ENCODE measurements at places on chromosomes 16 and 17. TPM values are rescaled to one million over a fixed set of nuclear protein-coding genes. Genes with fewer than 3 reads are reported as not detected.

DNA sequence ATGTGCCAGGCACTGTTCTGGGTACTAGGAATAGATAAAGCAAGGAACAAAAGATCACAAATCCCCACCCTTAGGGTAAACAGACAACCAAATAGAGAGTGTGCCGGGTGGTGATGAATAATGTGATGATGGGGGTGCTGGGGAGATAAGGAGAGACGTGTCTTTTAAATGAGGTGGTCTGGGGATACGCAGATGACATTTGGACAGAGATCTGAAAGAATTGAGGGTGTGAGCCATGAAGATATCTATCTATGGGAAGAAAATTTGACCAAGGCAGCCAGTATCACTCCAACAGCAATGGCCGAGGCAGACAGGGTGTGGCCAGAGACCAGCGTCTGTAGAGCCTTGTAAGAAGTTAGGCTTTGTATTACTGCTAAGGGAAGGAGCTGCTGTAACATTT is 165.3 kb downstream of the MRTFB start:
- no peak for DNase-seq

The CYB5B gene
- 32.0 TPM for total RNA-seq

- no peak for DNase-seq
Measured at GRCh38 chr17:42362245-42362961, 25.8 kb downstream of the STAT3 start.

The SLC22A31 gene
- not detected for total RNA-seq

The ARL5C gene
- total RNA-seq: not detected

The ZPBP2 gene
- total RNA-seq: not detected

- no peak for DNase-seq
Measured at GRCh38 chr16:12837291-12837690, 33.6 kb upstream of the CPPED1 start.

GRCh38 chr16:10619271-10619849 is 39.0 kb upstream of the EMP2 start:
- peak; percentile 38 for DNase-seq

DNA sequence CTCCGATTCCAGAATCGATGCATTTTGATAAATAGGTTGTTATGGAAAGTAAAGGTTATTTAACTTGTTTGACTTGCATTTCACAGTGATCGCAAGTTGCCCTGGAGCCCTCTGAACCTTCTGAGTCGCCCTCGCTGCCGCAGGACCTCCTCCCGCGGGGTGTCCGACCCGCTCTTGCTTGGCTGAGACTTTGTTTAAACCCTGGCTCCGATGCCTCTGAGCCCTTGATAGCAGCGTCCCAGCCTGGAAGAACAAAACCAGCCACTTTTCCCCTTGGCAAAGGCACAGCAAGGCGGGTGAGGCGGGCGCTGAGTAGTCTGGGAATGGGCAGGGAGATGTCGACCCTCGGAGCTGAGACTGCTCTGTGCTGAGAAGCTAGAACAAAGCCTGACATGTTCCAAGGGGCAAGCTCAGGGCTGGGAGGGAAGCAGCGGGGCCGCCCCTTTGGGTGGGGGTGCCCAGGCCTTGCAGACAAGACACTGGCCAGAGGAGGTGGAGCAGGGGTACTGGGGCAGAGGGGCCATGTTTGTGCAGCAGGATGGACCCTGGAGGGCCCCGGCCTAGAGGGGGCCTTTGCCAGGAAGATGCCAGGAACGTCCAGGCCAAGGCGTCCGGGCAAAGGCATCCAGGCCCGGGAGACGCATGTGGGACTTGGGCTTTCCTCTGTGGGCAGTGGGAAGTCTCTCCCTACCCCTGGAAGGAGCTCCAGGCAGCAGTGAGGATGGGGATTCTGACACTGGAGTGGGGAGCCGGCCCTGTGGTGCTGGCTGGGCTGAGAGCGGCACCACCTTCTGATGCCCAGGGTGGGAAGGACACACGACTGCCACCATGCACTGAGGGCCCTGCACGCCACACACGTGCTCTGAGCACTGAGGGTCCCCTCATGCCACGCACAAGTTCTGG is 30.3 kb upstream of the CDH15 start:
- no peak for DNase-seq

GRCh38 chr16:49928176-49929041 is 72.5 kb upstream of the ZNF423 start:
- no peak for DNase-seq

GRCh38 chr17:17979778-17980177 is 7.1 kb downstream of the DRC3 start:
- no peak for DNase-seq

GRCh38 chr16:62565706-62566105 is 529.5 kb upstream of the CDH8 start:
- no peak for DNase-seq

DNA sequence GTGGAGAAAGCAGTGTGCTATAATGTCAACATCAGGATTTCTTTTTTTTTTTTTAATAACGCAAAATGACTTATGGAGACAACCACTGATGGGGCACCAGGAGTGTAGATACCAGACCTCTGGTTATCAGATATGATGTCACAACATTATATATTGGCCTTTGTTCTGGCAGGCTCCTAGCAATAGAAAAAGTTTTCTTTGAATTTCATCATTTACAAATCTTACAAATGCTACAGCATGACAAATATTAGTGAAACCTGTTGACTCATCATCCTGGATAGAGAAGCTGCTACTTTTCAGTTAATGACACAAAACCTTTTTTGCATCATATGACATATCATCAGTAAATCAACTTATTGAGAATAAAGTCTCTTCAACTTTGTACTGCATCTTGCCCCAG is 6.1 kb downstream of the THUMPD1 start:
- no peak for DNase-seq

DNA sequence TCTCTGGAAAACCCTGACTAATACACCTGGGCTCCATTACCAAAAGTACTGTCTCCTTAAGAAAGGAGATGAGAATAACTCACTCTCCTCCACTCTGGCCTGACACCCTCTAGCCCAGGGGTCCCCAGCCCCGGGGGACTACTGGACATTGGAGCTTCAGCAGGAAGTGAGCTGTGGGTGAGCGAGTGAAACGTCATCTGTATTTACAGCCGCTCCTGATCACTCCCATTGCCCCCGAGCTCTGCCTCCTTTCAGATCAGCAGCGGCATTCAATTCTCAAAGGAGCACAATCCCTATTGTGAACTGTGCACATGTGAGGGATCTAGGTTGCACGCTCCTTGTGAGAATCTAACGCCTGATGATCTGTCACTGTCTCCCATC is 126.3 kb upstream of the TNRC6C start:
- DNase-seq: peak; percentile 7

The SDK2 gene
- total RNA-seq: 1.4 TPM

GRCh38 chr16:12348733-12349704 is 372.5 kb downstream of the SNX29 start:
- DNase-seq: no peak

Data from omental fat pad (tissue), 4 donors.